SJSA1 (cell line): ENCODE measurements at places on chromosomes 6 and 20. TPM values are rescaled to one million over a fixed set of nuclear protein-coding genes. Genes with fewer than 3 reads are reported as not detected.

GRCh38 chr6:39608652-39609345 lies 116.4 kb downstream of the KIF6 start:
- DNase-seq = no peak

- DNase-seq = peak; percentile 97
These were observed 6.9 kb upstream of the MOG start for GRCh38 chr6:29649701-29650673.

The POLR3F gene
- total RNA-seq = 20.4 and 24.7 TPM in 2 replicates

DNA sequence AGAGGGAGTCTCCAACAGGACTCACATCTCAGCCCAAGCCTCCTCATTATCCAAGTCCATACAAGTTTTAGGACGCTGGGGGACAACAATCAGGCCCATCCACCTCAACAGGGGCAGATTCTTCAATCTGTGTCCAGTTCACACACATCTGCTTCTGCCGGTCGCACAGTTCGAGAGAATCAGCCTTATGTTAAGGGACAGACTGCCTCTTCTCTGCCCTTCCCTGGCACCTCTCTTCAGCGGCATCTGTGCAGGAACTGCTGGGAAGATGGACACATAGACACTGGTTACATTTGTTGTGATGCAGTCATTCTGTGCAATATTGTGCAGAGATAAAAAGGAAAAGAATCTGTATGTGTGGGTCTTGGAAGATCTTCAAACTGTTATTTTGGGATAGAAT lies 21.0 kb downstream of the ULBP1 start:
- DNase-seq = no peak

DNA sequence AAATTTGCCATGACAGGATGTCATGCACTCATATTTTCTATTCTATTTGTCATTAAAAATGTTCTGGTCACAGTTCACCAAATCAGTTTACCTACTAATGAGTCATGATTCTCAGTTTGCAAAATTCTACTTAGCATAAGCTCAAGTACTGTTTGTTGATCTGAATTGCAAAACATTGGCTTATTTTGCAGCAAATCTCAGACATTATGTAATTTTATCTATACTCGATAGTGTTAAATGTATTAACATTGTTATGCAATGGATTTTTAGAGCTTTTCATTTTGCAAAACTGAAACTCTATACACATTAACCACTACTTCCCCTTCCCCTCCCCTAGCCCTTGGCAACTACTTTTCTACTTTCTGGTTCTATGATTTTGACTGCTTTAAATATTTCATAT lies 213.8 kb upstream of the ZFP64 start:
- DNase-seq = no peak

- DNase-seq = no peak
These were observed 41.9 kb downstream of the TULP4 start for GRCh38 chr6:158353883-158354877.

The COL11A2 gene
- total RNA-seq = 0.32 TPM in 1 of 2 replicates, not detected in the other

- no peak for DNase-seq
These were observed 51.1 kb upstream of the SSTR4 start for GRCh38 chr20:22984008-22984407.

DNA sequence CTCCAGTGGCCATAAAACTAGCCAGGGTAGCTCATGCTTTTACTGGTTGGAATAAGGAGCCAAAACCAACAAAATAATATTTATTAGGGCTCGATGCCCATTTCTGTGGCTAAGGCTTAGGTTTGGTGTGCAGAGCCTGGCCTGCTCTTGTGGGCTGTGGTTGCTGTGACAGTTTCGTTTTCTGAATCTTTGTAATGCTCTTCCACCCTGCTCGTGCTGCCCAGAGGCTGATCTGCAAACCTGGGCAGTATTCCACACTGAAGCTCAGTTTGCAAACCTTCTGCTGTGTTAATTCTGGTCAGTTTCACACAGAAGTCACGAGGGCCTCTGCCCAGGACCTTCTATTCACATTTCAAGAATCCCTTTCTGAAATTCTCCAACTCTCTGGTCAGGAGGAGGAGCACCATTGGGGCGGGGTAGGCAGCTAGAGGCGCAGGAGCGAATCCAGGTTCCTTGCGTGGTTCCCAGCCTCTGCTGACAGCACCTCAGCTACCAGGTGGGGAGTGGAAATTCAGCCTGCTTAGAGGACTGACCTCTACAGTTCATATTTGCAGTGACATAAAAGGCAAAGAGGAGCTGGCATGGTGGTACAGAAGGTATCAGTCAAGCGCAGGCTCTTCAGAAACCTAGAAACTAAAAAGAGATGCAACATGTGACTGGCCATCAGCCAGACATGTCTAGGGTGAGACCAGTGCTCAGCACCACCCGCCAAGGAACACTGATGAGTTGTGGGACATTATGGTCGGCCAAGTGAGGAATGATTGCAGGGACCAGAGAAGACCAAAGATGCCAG lies 14.3 kb upstream of the C20orf144 start:
- DNase-seq = no peak

DNA sequence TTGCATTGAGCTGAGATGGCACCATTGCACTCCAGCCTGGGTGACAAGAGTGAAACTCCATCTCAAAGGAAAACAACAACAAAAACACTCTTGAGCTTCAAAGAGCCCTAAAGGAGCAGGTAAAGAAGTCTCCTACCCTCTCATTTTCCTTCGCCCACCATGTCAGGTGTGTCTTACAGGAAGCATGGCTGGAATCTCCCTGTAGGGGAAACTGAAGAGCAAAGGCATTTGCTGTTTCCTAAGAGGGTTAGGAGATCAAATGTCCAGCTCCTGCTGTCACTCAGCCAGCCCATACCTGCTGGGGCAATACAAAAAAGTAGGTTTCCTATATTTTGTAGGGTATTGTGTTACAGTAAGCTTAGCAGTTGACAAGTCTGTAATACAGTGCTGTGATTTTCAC lies 43.3 kb downstream of the SPATA2 start:
- no peak for DNase-seq

- DNase-seq = no peak
These were observed 10.1 kb upstream of the NHSL1 start for GRCh38 chr6:138509371-138509770.

DNA sequence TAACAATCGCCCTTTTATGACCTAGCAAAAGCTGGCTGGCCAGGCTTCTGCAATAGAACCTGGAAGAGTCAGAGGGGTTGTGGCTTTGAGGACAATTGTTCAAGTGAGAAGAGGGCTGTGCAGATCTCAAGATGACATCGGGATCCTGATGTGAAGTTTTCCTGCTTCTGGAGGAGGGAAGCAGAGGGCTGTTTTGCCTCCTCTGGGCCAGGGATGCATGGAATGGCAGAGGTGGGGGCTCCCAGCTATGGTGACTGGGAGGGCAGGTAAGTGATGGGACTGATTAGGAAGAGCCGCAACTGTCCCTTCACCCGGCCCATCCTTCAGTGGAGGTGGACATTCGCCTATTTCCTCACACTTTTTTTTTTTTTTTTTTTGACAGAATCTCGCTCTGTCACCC lies 43.4 kb upstream of the BLCAP start:
- DNase-seq = peak; percentile 5

The BLOC1S5 gene
- total RNA-seq = 18.3 and 22.0 TPM in 2 replicates

The PKHD1 gene
- under 0.01 TPM in 1 of 2 replicates, not detected in the other for total RNA-seq

- DNase-seq = peak; percentile 30
These were observed 111.0 kb upstream of the TFAP2D start for GRCh38 chr6:50602292-50602691.

DNA sequence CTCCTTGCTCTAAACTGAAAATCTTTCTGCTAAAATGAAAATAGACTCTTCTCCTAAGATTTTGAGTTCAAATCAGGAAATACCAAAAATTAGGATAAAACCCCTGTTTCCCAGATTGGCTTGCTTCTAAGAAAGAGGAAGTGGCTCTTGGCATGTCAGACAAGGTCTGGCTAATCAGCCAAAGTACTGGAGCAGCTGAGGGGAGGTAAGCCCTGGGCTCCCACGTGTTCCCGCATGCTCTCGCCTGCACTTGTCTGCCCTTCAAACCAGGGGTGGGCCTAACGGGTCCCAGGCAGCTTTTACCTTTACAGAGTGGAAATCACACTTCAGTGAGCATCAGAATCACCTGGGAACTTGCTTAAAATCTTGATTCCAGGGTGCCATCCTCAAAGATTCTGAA lies 43.2 kb upstream of the GABRR1 start:
- no peak for DNase-seq

- DNase-seq = no peak
These were observed 3.9 kb downstream of the NOL4L start for GRCh38 chr20:32580970-32581838.

DNA sequence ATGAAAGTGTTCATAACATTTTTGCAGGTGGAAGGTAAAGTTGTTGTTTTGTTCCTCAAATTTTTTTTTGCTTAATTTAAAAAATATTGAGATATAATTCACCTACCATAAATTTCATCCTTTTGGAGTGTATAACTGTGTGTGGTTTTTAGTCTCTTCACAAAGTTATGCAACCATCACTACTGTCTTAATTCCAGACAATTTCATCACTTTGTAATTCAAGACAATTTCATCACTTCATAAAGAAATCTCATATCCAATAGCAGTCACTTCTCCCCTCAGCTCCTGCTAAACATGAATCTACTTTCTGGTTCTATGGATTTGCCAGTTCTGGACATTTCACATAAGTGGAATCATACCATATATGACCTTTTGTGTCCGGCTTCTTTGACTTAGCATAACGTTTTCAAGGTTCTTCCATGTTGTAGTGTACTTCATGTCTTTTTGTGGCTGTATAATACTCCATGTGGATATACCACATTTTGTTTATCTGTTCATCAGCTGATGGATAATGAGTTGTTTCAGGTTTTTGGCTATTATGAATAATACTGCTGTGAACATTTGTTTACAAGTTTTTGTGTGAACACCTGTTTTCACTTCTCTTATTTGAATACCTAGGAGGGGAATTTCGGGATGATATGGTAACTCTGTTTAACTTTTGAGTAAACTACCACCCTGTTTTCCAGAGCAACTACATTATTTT lies 18.8 kb downstream of the ZFAND3 start:
- DNase-seq = no peak

DNA sequence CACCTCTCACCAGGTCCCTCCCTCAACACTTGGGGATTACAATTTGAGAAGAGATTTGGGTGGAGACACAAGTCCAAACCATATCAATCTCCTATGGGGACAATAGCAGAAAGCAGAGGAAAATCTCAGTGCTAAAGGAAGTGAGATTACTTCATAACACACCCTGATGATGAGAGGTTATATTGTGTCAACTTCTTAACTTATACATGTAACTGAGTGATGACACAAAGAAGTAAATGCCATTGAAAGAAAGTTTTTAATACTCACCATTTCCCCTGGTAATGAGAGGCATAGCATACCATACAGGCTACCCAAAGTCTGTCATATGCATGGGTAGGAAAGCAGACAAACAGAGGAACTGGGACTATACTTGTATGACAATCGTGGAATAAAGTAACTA lies 137.2 kb downstream of the MMUT start:
- DNase-seq = no peak

The CST11 gene
- total RNA-seq = not detected in 2 replicates

The IPCEF1 gene
- total RNA-seq = 0.11 and 0.63 TPM in 2 replicates

The GSTA4 gene
- 25.8 and 46.8 TPM in 2 replicates for total RNA-seq

GRCh38 chr6:170269151-170269845 lies 21.6 kb downstream of the DLL1 start:
- no peak for DNase-seq

- no peak for DNase-seq
These were observed 8.8 kb downstream of the CYP24A1 start for GRCh38 chr20:54165014-54165413.

The C6orf62 gene
- total RNA-seq = 94.4 and 124 TPM in 2 replicates

GRCh38 chr20:38275815-38276550 lies 15.4 kb upstream of the KIAA1755 start:
- DNase-seq = peak; percentile 82

GRCh38 chr6:162651505-162651904 lies 76.1 kb downstream of the PRKN start:
- DNase-seq = no peak

DNA sequence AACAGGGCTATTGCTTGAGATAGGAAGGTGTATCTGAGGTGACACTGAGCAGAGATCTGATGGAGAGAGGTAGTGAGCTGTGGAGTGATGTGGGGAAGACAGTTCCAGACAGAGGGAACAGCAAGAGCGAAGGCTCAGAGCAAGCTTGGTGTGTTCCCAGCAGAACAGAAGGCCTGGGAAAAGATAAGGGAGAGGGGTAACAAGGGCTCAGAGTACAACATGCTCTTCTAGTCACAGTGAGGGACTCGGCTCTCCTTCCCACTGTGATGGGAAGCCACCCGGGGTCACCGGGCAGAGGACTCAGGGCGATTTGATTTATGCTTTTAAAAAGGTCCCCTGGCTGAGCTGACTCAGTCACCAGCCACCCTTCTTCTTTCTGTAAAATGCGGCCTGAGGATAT lies 33.7 kb downstream of the CAP2 start:
- DNase-seq = no peak

GRCh38 chr20:39534846-39535245 lies 572.7 kb downstream of the DHX35 start:
- no peak for DNase-seq

GRCh38 chr6:138691595-138692057 lies 81.9 kb upstream of the CCDC28A start:
- DNase-seq = no peak

The SLC44A4 gene
- not detected in 2 replicates for total RNA-seq

The RIMS1 gene
- total RNA-seq = 0.08 TPM in 1 of 2 replicates, not detected in the other

GRCh38 chr6:161225681-161226008 lies 48.2 kb downstream of the AGPAT4 start:
- no peak for DNase-seq

DNA sequence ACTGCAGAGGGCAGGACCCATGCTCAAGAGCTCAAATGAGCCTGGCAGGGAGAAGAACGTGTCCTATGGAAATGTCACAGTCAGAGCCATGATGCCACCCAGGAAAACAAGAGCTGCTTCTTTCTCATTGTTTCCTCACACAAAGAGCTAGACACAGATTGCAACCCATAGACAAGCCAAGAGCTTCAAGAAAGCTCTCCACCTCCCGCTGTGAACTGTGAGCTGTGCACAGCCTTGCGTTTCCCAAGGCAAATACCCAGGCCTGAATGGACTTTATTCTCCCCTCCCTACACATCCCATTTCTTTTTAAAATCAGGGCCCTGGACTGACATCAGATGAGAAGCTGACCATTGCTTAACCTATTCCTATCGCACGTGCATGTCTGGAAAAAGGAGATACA lies 388.8 kb downstream of the RNGTT start:
- DNase-seq = no peak

GRCh38 chr6:146985111-146985510 lies 219.1 kb upstream of the STXBP5 start:
- peak; percentile 22 for DNase-seq

The ZBTB46 gene
- 2.4 and 3.8 TPM in 2 replicates for total RNA-seq

The GPX6 gene
- not detected in 2 replicates for total RNA-seq

- DNase-seq = no peak
These were observed 49.9 kb upstream of the FAM184A start for GRCh38 chr6:119128252-119128912.

- peak; percentile 93 for DNase-seq
These were observed 21.9 kb downstream of the SGK1 start for GRCh38 chr6:134295953-134296553.

GRCh38 chr20:50267041-50267865 lies 76.6 kb downstream of the CEBPB start:
- DNase-seq = peak; percentile 65

The HLA-DOA gene
- total RNA-seq = not detected in 2 replicates

- no peak for DNase-seq
These were observed 90.9 kb downstream of the BMP7 start for GRCh38 chr20:57175397-57176010.
